Stimulated activated CD8-positive, alpha-beta memory T cell treated with anti-CD3 and anti-CD28 coated beads, Interleukin-4, amount 100 ng/mL, for 1 hour (primary cell): ENCODE measurements at places on chromosomes 3 and 15.

DNA sequence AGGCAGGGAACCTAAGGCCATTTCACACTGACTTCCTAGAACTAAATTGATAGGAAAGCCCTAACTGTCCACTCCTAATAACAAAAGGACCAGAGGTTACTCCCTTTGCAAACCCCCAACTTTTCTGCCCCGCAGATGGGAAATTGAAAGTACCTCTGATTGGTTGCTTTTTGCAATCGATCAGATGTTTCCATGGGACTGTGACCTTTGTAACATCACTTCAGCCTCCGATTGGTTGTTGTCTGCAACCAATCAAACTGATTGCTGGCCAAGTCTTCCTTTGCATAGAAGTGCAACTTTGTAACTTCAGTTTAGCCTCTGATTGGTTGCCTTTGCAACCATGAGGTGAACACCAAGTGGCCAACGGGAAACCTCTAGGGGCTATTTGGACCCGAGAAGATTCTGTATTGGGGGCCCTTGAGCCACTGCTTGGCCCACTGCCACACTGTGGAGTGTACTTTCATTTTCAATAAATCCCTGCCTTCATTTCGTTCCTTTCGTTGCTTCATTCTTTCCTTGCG lies 11.3 kb upstream of the KNL1 start:
- DNase-seq = no peak

DNA sequence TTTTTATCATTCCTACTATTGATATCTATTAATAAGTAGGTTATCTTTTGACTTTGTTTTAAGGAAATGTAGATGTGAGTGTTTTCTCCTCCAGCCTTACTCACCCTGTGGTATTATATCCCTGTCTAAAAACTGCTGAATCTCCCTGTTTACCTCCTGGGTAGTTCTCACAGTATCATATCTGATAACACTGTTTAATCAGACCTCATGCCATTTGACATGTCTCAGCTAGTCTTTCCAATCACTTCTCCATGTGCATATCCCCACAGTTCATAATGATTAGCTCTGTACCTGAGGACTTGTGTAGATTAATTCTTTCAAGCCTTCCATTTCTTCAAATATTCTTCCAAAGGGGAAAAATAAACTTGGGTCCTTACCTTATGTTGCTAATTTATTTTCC lies 30.7 kb downstream of the DUOX2 start:
- DNase-seq = no peak

- DNase-seq = no peak
Measured at GRCh38 chr15:91976966-91977365, 123.5 kb downstream of the SLCO3A1 start.

- DNase-seq = no peak
Measured at GRCh38 chr15:31306426-31307269, 20.0 kb upstream of the KLF13 start.

DNA sequence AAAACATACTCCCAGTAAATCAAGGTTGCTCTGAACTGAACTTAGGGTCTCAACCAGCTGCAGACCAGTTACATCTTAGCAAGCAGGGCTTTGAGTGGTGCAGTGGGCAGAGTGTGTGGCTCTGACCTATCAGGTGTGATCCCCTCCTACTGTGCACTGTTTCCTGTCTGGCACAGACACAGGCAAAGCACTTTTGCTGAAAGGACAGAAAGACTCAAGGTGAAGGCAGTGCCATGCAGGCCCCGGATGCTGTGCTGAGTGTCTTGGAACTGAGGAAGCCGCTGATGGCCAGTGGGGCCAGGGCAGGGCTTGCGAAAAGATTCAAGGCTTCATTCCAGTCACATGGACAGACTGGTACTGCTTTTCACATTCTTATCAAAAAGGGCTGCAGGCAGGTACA lies 85.2 kb downstream of the CACNA1D start:
- no peak for DNase-seq

DNA sequence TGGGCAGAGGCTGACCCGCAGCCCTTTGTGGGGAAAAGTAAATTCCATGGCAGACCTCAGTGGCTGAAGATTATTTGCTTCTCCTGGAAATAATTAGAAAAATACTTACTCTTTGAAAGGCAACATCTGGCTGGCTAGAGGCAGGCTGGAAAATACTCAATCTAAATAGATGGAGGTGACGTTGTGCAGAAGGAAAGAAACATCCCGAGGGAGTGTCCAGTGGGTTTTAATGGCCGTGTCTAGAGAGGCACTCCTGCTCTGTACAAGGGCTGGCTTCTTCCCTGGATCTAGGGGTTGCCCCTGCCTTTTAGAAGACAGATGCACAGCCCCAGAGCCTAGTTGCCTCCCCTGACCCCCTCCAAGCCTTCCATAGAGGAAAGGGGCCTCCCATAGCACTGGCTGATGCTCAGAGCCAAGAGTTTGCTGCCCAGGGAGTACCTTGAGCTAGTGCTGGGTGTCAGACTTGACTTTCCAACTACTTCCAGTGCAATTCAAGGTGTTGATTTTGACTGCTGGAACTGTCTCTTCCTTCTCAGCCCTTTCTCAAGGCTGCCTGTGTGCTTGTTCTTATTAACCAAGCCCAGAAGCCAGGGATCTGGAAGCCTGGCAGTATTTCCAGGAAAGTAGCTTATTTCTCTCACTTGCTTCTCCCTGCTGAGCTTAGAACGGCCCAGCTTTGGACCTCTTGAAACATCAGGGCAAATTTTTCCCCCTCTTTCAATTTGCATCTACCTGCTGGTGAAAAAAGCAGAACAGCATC lies 27.4 kb downstream of the CGNL1 start:
- no peak for DNase-seq

GRCh38 chr3:113514265-113514769 lies 639 bp downstream of the SPICE1 start:
- no peak for DNase-seq

- DNase-seq = no peak
Measured at GRCh38 chr15:39219608-39220007, 361.3 kb upstream of the THBS1 start.

- no peak for DNase-seq
Measured at GRCh38 chr15:86852741-86853140, 773.1 kb downstream of the AGBL1 start.

DNA sequence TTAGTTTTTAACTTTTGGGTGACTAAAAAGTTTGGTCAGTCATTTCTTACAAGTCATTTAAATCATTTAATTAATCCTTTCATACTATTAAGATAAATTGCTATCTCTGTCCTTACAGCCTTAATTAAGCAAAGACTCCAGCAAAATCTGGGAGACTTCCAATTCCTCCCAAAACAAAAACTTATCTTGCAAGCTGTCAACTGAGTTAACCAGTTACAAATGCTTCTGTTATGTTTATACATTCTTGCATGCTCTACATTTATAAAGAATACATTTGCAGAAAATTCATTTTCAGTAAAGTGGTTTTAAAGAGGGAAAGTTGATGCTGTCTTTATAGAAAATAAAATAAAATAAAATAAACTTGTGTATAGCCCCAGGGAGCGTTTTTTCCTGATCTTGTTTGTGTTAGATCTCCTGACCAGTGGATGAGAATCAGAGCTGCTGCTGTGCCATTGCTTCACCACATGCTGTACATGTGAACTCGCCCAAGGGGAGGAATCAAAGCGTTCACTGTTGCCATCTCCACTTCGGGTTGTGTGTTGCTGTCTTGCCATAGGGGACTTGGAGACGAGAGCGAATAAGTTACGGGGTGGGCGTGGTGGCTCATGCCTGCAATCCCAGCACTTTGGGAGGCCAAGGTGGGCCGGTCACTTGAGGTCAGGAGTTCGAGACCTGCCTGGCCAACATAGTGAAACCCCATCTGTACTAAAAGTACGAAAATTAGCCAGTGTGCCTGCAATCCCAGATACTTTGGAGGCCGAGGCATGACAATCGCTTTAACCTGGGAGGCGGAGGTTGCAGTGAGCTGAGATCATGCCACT lies 5.5 kb downstream of the CCR4 start:
- DNase-seq = no peak

DNA sequence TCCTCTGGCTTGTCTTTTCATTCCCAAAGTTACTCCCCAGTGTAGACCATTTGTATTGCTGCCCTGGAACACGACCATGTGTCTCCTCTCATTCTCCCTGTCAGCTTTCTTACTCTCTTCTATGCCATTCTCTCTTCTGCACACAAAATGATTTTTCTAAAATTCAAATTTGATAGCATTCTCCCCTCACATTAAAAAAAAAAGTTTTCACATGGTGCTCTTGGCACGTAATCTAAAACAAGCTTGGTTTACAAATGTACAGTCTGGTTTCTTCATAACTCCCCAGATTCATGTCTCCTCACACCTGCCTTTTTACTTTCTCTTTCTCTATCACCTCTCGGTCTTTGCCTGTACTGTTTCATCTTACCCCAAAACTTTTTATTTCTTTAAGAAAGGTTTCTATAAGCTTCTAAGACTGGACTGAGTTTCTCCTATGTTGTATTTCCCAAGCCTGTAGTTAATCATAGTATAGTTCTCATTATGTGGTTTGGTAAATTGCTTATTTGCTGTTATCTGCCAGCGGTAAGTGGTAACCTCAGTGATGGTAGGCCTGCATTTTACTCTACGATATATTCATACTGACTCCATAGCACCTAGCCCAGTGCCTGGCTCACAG lies 31.2 kb downstream of the BCHE start:
- no peak for DNase-seq

DNA sequence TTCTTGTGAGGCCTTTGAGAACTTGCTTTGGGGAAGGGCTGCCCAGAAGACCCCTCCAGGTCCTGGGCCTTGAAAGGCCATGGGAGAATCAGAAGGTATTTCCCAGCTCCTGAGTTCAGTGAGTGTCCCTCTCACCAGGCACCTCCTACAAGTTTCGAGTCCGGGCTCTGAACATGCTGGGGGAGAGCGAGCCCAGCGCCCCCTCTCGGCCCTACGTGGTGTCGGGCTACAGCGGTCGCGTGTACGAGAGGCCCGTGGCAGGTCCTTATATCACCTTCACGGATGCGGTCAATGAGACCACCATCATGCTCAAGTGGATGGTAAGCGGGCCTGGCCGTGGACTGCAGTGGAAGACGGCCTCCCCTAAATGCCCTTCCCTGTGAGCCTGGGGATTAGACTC lies 68.3 kb downstream of the BOC start:
- DNase-seq = no peak

DNA sequence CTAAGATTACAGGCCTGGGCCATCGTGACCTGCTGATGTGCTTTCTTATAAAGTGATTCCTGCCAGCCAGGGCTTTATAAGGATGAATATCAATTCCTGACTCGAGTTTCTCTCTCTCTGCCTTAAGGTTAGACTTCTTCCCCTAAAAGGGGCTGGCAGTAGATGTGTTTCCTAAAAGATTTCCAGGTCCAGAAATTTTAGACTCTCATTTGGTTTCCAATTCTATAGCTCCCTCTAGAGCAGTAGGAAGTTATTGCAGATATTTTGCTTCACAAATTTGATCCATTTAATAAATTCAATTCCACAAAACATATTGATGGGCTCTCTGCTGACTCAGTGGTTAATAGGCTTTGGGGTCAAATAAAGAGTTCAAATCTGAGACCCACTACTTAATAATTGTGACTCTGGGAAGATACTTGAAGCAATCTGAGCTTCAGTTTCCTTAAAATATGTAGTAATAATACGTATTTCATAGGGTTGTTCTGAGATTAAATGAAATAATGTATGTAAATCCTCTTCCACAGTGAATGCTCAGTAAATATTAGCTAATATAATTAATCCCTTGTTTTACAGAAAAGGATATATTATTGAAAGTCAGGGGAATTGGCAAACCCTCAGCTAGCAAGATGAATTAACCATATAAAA lies 2.1 kb downstream of the TRIM69 start:
- no peak for DNase-seq

DNA sequence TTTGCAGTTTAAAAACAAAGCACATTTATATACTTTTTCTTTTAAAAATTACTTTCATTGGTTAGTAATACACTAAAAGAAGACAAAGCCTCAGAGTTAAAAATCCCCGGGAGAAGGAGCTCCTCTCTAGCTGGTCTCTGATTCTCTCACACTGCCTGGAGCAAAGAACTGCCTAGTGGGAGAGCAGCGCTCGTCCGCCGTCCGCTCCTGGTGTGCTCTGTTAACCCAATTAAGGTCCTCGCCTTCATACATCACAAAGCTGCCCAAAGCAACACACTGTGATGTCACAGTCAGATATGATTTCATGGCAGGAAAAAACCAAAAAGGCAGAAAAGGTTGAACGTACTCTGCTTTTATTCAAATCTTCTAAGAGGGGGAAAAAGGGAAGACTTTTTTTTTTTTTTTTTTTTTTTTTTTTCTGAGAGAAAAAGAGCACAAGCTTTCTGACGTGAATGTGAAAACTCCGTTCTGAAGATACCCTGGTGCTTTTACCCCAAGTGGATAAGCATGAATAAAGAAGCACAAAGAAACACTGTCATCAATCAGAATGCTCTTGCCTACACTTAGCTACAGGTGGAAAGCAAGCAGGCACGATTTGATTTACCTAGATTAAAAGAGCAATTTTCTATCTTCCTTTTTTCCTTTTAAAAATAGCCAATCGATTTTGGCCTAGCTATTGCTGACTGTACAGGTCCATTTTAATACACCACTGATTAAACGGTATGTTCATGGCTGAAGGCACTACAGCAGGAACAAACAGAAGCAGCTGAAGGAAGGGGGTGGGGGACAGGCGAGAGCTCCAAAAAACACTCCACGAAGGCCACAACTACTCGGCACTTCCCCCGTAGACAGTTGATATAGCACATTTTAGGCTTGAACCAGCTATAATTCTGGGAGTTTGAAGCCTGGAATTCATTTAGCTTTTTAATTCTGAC lies 115.2 kb downstream of the TIGIT start:
- DNase-seq = no peak

DNA sequence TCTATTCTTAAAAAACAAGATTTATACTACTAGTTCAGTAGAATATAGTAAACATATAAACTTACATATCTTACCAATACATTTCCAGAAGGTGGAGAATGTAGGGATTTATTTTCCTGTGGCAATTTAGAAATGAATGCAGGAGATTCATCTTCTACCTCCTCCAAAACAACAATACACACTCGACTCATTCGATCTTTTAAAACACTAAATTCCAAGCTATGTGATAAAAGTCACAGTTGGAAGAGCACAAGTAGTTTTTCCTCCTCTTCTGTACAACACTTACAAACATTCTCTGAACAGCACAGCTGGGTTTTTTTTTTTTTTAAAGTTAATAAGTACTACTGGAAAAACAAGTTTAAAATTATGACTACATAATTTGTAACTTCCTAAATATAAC lies 1.4 kb downstream of the ANKRD28 start:
- DNase-seq = no peak

DNA sequence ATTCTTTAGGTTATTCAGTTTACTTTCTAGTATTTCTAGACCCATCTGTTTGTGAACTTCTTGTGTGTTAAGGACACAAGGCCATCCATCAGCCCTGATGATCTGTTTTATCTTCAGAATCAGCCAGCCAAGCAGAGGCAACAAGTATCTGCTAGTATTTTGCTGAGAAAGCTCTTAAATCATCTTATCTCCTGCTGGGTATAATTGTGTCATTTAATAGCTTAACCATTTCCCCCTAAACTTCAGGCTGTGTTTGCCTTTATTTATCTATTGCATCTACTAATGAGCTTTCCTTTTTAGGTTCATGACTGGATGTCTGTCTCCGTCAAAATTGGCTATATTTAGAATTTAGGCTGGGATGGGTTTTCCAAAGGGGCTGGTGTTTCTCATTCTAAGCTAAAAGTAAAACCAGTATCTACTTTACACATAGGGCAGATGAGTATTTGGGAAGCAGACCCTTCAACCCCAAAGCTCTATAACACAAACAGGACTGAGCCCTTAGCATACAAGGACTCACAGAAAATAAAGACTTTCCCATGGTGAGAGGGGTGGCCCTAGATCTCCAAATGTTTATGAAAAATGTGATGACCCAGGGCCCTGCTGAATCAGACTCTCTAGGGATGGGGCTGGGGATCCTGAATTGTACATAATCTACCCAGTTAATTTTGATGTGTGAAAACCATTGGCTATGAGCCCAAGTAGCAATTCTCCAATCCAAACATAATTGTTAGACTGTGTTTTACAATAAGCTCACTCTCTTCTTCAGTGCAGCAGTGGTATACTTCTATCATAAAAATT lies 65.3 kb upstream of the PSMD6 start:
- DNase-seq = no peak
